ENCODE measurements at places on chromosomes 16 and 17.

DNA sequence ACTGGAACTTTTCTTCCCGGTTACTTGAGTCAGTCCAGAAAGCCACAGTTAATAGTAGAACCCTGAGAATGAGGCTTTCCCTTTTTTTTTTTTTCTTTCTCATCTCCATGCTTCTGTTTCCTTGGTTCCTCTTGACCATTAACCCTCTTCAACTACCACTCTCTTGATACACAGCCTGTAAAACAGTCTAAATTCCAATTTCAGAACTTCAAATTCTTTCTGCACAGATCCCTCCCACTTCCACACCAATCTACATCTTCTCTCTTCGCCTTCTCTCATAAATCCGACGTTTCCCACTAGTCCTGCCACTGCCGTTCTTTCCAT is 588 bp downstream of the METTL16 start:
- DNase-seq: no peak

DNA sequence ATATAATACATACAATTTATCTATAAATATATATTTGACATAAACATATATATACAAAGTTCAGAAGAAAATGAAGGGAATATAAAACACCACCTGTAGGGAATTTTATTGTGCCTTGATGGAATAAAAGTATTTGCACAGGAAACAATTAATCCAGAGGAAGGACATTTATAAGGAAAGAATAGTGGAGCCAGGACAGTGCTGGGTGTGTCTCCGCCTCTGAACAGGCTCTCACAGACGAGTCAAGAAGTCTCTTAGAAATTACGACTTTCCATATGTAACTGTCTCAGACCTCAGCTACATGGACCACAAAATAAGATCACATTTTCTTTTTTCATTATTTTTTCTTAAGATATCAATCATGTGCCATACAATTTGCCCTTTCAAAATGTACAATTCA is 93.9 kb downstream of the TMEM114 start:
- no peak for DNase-seq

- DNase-seq: peak; percentile 61
Observed at GRCh38 chr17:54968988-54969332, 395 bp downstream of the STXBP4 start.

GRCh38 chr16:48049847-48050246 is 105.9 kb downstream of the ABCC12 start:
- no peak for DNase-seq

DNA sequence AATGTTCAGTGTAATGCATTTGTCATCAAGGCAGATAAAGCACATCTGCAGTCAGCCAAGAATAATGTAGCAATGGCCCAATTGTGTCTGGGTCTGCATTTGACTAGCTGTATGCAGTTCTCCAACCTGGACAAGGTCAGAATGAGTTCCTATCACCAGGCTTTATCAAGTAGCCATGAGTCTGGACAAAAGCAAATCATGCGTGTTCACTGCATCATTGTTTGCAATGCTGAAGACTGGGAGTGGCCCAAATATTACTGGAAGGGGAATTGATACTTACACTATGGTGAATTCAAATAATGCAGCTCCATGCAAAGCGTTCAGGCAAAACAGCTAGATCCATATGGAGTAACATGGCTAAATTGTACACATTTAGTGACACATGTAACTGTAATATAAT is 250.9 kb downstream of the TOX3 start:
- no peak for DNase-seq

GRCh38 chr17:73861543-73861942 is 217.3 kb upstream of the SDK2 start:
- DNase-seq: no peak

GRCh38 chr17:57881783-57882351 is 32.0 kb upstream of the MRPS23 start:
- DNase-seq: no peak

DNA sequence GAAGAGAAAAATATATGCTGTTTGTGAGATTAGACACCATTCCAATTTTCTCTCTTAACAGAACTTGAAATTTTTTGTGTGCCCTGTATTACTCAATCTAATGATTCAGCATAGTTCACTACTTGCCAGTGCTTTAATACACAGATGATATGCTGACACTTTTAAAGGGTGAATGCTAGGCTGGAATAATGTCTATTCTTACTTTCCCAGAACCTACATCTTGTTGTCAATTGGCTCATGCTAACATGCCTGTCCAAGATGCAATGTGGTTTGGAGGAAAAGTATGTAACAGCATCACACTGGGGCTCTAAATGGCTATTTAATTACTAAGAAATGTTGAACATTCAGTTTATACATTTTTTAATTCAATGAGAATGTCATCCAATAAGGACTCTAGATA is 7.6 kb upstream of the MAP2K6 start:
- no peak for DNase-seq

GRCh38 chr16:24499193-24499814 is 40.1 kb upstream of the RBBP6 start:
- DNase-seq: no peak
